Caki2 (cell line): ENCODE measurements at places on chromosomes 3 and 15. TPM values are rescaled to one million over a fixed set of nuclear protein-coding genes. Genes with fewer than 3 reads are reported as not detected.

The AP4E1 gene
- 6.5 and 7.7 TPM in 2 replicates for total RNA-seq

The GLDN gene
- total RNA-seq = not detected in 2 replicates

The IQCF5 gene
- not detected in 2 replicates for total RNA-seq

The CMTM7 gene
- 1.4 and 15.5 TPM in 2 replicates for total RNA-seq

The FAM174B gene
- total RNA-seq = 24.7 and 78.0 TPM in 2 replicates

The ACP3 gene
- total RNA-seq = not detected in 2 replicates

The ITIH1 gene
- not detected in 2 replicates for total RNA-seq

The EPHB1 gene
- total RNA-seq = 1.9 and 4.1 TPM in 2 replicates

The LRRIQ4 gene
- not detected in 2 replicates for total RNA-seq

The SI gene
- not detected in 2 replicates for total RNA-seq

The CISH gene
- 0.30 and 2.5 TPM in 2 replicates for total RNA-seq

The MAP6D1 gene
- total RNA-seq = 4.9 TPM in 1 of 2 replicates, not detected in the other

The CHRNA5 gene
- total RNA-seq = 9.0 and 44.5 TPM in 2 replicates

The PAK6 gene
- not detected in 2 replicates for total RNA-seq

The GCSAM gene
- total RNA-seq = not detected in 2 replicates
